ENCODE measurements at places on chromosomes 4 and X.

- DNase-seq, result no peak
Observed at GRCh38 chr4:82599336-82599735, 37.5 kb upstream of the TMEM150C start.

DNA sequence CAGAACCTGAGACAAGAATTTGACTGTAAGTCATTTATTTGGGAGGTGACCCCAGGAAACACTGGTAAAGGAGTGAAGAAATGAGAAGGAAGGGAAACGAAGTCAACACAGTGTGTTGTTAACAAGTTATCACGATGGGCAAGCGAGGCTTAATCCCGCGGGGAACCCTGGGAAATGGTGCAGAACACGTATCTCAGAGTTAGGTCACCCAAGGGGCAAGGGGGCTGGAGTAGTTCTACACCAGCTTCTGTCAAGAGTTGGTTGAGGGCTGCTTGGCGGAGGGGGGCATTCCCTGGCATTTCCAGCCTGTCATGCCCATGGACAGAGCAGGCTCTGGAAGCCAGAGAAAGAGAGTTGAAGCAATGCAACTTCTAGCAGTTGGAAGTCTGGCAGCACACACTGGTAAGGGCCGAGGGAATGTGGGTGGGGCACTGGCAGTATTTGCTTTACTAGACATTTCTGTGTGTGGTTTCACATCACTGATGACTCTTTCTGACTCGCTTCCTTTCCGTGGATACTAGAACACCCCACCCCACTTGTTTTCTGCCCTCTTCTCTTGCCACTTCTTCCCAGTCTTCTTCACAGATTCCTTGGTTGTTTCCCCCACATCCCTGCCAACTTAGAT lies 52.2 kb upstream of the ADGRG2 start:
- no peak for DNase-seq

GRCh38 chrX:70013466-70014381 lies 36.0 kb downstream of the AWAT2 start:
- no peak for DNase-seq

GRCh38 chr4:174037049-174037448 lies 246.4 kb downstream of the FBXO8 start:
- DNase-seq, result no peak

DNA sequence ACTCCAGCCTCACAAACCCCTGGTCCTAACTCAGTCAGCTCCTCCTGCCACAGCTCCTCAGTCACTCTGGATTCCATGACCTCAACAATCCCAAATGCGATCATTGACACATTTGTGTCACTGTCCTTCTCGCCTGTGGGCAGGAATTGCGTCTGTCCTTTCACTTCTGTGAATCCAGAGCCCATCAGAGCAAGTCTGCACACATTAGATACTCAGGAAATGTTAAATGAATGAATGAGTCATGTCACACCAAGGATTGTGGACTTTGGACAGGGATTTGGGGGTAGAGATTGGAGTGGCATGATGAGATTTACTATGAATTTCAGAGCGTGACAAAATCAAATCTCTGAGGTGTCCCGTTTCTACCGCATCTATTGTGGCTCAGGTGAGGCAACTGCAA lies 11.8 kb upstream of the CLDN24 start:
- no peak for DNase-seq

DNA sequence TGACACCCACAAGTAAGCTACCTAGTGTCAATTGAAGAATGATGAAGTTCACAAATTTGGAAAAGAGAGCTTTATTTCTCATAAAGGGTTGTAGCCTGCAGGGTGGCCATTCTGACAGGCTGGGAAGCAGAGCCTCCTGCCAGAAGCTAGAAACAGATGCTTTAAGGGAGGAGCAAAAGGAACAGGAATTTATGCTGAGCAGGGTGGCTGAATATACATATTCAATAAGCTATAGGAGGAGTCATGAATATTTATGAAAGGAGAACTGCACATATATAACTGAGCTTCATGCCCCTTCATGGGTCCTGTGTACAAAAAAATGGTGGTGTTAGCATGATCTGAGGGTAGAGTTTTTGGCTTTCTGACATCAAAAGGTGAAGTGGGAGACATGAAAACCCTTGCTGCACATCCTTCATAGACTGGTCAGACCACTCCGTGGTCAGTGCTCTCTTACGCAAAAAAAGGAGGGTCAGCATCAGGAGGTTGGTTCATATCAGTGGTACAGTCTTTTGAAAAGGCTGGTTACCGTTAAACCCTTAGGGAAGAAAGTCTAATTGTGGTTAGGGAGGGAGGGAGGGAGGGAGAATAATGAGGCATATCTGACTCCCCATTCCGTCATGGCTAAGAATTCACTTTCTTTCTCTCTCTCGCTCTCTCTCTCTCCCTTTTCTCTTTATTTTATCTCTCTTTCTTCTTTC lies 121.4 kb downstream of the LUZP4 start:
- no peak for DNase-seq

GRCh38 chrX:10189317-10190268 lies 32.8 kb downstream of the CLCN4 start:
- peak; percentile 70 for DNase-seq

- DNase-seq, result no peak
Observed at GRCh38 chrX:129493643-129494042, 29.6 kb downstream of the SMARCA1 start.

DNA sequence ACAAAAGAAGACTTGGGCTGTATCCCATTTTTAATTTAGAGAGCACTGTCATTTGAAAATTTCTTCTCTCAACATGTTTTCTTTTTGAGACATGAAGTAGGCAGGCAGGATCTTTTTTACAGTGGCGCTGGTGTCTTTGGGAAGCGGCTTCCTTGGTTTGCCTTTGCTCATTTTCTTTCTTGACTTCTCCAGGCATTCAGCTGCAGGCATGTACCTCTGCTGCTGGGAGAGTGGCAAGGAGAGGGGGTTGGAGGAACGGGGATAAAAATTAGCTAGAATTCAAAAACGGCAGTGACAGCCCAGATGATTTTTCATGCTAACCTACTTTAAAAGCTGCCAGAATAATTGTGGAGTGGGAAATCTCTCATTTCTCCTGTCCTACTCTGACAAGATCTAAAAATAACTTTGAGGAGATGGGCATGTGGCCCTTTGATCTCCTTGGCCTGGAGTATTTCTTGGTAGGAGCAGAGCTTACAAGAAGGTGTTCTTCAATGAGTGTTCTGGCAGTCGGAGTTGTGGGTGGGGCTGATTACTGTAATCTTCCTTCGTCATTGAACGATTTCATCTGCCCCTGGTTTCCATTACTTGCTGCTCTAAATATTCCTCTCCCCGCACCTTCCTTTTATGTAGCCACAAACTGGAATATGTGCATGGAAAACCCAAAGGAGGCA lies 54.8 kb downstream of the TBL1X start:
- DNase-seq, result no peak

- DNase-seq, result no peak
Observed at GRCh38 chr4:181364504-181364903, 878.7 kb upstream of the TENM3 start.

GRCh38 chr4:139942241-139942640 lies 211.7 kb downstream of the MAML3 start:
- no peak for DNase-seq

DNA sequence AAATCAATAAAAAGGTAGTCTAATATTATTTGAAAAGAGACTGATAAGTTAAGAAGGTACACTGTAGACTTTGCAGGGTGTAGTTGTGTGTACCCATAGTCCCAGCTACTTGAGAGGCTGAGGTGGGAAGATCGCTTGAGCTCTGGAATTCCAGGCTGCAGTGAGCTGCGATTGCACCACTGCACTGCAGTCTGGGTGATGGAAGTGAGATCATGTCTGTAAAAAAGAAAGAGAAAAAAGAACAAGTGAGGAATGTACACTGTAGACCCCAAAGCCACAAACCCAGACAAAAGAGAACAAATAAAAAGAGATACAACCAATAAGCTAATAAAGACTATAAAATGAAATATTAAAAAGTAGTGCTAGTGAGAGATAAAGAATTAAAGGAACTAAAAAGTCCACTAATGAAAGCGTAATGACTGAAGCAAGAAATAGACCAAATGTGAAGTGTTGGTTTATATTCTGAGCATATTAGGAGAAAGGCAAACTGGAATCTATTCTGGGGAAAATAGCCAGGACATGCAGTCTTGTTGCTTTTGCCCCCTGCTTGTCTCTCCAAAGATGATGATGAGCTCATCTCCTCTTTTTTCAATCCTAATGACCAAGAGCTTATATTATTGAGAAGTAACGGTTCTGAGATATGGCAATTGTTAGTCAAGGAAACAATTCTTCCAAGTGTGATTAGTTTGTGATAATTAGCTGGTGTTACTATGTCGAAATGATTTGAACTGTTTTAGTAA lies 19.1 kb downstream of the GSX2 start:
- DNase-seq, result no peak

DNA sequence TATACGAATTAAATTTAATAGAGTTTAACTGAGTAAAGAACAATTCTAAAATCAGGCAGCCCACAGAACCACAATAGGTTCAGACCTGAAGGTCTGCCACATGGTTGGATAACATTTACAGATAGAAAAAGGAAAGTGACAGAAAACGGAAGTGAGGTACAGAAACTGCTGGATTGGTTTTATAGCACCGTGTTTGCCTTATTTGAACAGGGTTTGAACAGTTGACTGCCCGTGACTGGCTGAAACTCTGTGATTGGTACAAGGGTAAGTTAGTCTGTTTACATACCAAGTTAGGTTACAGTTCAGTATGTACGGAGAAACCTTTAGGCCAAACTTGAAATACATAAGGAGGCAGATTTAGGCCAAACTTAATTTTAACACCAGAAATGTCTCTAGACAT lies 64.1 kb upstream of the ATXN3L start:
- no peak for DNase-seq

GRCh38 chr4:39067031-39067430 lies 5.0 kb downstream of the KLHL5 start:
- no peak for DNase-seq

GRCh38 chr4:69838977-69839376 lies 21.0 kb downstream of the SULT1E1 start:
- no peak for DNase-seq

DNA sequence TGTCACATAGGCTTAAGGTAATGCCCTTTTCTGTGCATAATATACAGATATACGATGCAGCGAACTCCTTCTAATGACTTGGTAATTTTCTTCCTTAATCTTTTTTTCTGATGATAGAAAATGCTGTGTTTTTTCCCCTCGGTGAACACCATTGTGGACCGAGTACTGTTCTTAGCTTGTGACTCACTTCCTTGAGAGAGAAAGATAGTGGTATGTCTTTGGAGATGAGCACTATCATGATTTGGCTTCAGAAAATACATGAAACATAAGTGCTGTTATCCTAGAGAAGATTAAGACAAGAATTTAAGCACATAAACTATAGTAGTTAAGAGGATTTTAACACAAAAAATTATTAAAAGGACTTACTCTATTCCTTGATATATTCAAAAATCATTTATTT lies 63.9 kb downstream of the RS1 start:
- no peak for DNase-seq

DNA sequence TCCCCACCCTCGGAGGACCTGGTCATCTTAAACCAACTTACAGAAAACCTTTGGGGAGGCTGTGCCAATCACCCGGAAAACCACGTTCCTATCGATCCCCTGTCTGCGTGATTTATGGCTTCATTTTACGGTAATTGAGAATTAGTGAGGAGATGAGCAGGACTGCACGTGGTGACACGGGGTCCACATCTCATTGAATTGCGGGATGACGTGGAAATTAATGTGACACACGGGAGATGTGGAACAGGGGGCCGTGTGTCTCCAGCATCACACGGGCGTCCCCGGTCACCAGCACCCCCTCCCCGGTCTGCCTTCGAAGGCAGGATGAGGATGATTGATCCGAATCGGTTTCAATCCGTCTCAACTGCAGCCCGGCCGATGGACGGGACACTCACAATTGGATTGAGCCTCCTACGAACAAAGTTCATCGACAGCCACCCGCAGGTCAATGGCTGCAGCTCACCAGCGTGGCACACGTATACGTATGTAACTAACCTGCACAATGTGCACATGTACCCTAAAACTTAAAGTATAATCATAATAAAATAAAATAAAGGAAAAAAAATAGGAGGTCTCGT lies 160.3 kb downstream of the SHOX start:
- no peak for DNase-seq

DNA sequence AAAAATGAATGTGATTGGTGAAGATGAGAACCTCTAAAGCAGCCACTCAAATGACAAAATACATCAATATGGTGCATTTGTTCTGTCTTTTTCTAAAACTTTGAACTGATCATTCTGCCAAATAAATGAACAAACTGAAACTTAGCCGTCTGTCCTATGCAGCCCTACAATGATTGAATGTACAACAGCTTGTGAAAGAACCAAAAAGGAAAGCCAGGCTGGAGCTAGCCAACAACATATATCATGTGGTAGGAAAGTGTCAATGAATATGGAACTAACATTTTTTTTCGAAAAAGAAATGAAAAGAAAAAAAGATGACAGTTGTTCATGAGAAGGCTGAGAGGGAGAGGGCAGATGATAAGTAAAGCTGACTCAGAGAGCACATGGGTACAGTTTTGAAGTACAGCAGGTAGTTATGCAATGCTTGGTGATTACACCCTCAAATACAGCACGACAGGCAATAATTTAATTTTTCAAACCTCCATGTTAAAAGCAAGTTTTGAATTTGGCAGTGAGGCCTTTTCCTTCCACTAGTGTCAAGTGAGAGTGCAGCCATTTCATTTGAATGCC lies 21.2 kb upstream of the SLC7A11 start:
- DNase-seq, result no peak

DNA sequence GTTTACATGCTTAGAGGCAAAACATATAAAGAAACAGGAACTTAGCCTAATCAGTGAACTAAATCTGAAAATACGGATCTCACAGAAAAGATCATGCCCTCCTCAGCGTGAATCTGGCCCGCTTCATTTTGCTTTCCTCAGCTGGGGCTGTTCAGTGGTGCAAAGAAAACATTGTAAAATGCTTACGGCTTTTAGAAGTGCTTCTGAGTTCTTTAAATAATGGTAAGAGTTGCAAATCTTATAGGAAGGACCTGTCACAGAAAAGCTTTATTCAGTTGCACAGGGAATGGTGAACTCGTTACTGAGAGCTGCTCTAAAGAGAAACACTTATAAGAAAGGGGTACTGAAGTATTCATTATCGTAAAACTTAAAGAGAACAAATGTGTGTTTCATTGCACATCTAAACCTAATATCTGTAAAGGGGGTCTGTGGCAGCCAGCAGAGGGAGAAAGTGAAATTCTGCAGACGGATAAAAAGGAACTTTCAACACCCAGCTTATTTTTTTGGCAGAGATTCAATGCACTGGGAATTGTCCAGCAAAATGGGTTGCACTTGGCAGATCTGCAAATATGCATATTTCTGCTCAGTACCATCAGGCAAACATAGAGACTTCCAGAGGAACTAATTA lies 139.2 kb upstream of the ANK2 start:
- no peak for DNase-seq

- DNase-seq, result no peak
Observed at GRCh38 chrX:18594079-18594478, 77.8 kb downstream of the RS1 start.

All from CD4-positive, alpha-beta T cell treated with Interleukin-15 for 1 hour (primary cell).